ENCODE measurements at places on chromosomes 4 and X.

- DNase-seq = peak; percentile 58
Measured at GRCh38 chrX:39854772-39855747, 242.7 kb downstream of the BCOR start.

DNA sequence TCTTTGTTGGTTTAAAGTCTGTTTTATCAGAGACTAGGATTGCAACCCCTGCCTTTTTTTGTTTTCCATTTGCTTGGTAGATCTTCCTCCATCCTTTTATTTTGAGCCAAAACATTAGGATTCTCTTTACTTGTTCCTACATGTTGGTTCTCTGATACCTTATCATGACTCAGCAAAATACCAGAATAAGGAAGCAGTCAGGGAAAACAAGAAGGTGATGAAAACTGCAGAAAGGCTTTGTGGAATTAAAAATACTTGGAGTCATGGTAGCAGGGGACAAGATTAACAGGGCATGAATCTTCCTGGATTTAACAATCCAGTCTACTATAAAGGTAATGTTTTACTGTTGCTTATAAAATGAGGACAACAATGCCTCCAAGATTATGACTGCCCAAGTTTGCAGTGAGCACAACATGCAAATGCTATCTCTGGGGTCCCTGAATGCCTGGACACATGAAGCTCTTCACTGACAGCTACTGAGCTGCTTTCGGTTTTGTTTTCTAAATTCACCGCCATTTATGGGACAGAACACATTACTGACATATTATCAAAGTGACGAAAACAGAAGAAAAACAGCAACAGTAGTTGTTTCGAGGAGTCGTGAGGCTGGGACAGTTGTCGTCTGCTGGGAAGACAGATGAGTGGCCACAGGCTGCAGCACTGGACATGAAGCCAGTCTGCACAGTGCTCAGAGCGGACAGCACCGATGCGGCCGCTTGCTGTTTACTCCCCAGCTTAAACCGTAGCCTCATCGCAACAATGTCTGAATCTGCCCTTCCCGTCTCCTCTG lies 174.5 kb upstream of the DKK2 start:
- DNase-seq = no peak

GRCh38 chrX:9988762-9989161 lies 21.6 kb downstream of the CLDN34 start:
- no peak for DNase-seq

DNA sequence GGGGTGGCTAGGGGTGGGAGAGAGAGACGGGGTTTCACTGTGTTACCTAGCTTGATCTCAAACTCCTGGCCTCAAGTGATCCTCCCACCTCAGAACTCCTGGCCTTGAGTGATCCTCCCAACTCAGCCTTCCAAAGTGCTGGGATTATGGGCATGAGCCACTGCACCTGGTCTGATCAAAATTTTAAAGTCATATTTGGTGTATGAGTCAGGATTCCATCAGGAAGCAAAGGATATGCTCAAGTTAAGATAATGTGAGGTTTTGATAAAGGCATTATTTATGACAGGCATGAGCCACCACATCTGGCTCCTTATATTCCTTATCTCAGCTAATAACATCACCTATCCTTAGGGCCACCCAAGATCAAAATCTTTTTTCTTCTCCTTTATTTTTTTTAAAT lies 182.0 kb downstream of the SLC4A4 start:
- DNase-seq = no peak

GRCh38 chrX:148298737-148299136 lies 201.7 kb upstream of the AFF2 start:
- no peak for DNase-seq

GRCh38 chr4:76386566-76387305 lies 34.2 kb downstream of the CCDC158 start:
- DNase-seq = no peak

- no peak for DNase-seq
Measured at GRCh38 chr4:79249881-79250503, 75.9 kb downstream of the NAA11 start.

GRCh38 chr4:85772470-85772869 lies 297.5 kb downstream of the ARHGAP24 start:
- no peak for DNase-seq

DNA sequence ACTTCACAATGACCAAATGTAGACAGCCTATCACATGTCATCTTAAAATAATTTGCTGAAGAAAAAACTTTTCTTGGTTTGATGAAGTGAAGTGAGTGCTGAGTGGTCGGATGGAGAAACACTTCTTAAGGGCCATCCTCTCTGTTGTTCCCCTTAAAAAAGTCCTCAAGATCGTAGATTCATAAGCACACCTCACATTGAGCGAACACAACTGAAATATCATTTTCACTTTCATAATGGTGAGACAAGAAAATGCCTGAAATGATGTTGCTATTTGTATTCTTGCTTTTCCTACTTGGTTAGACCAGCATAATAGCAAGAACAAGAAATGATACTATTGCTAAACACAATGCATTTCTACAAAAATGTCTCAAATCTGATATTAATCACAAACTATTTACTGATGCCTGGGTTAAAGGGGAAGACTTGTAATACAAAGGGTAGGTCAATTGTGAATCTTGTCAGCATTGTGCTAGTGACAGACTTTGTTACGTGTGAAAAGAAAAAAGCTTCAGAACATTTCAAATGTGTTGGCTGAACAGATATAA lies 305.6 kb upstream of the NR3C2 start:
- no peak for DNase-seq

Measured in GM20000 (cell line).